Right atrium auricular region (tissue), 2 donors: ENCODE measurements at places on chromosomes 2 and 18.

DNA sequence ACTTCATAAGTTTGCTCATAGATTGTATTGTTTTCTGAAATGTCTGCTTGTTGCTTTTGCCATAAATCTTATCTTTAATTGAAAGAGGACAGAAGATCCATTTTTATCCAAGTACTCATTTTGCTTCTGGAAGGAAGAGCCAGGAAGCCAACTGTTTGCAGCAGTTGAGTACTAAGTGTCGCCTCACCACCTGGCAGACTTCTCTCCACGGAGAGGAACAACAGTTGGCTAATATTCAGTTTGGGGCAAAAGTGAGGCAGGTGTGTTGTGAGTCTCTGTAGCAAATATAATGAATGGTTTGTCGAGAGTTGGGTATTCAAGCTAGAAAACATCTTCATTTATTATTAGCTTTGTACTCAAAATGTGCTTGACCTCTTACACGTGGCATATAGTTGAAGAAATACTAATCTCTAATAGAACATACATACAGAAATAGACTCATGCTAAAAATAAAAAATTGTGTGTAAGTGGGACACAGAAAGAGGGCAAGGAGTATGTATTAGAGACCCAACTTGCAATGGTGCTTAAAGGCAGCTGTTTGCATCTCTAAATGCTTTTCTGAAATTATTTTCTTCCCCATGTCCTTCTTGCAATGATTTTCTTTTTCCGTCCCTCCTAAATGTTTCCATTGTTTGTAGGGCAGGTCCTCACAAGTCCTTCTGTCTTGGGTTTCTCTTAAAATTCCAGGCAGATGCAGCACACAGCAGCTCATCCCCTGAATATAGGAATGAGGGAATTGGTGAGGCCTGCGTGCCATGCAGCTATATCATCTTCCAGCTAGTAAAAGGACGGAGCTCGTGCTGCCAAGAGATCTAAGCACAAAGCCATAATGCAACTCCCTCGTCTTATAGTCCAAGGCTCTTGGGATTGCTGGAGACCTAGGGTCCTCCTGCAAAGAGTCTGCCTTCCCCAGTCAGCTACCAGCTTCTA lies 44.8 kb upstream of the MAP3K20 start:
- DNase-seq, result no peak

- DNase-seq, result no peak
These were observed 51.5 kb downstream of the DNAJC10 start for GRCh38 chr2:182767578-182767977.

GRCh38 chr2:120859814-120860578 lies 124.3 kb downstream of the GLI2 start:
- no peak for DNase-seq

- DNase-seq, result no peak
These were observed 8.0 kb downstream of the TNFRSF11A start for GRCh38 chr18:62332964-62333695.
